ENCODE measurements at places on chromosomes 7 and 10.

GRCh38 chr7:122136078-122136477 lies 8.0 kb downstream of the AASS start:
- DNase-seq = no peak

DNA sequence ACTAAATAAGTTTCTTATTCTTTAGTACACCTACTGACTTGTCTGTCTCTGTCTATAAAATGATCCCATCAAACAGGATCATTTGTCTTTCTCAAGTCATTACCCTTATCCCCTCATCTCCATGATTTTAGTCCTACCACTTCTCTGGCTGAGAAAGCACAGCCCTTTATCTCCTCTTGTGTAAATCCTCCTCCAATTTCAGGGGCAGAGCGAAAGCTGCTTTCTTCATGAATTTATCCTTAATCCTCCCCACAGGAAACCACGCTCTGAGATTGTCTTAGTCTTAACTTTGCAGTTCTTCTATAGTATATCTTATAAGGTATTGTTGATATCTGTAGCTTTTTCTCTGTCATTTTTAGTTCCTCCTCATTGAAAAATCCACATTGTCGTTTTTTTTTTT lies 239.7 kb upstream of the PLXDC2 start:
- no peak for DNase-seq

GRCh38 chr7:66213637-66214036 lies 8.5 kb downstream of the TPST1 start:
- peak; percentile 40 for DNase-seq

DNA sequence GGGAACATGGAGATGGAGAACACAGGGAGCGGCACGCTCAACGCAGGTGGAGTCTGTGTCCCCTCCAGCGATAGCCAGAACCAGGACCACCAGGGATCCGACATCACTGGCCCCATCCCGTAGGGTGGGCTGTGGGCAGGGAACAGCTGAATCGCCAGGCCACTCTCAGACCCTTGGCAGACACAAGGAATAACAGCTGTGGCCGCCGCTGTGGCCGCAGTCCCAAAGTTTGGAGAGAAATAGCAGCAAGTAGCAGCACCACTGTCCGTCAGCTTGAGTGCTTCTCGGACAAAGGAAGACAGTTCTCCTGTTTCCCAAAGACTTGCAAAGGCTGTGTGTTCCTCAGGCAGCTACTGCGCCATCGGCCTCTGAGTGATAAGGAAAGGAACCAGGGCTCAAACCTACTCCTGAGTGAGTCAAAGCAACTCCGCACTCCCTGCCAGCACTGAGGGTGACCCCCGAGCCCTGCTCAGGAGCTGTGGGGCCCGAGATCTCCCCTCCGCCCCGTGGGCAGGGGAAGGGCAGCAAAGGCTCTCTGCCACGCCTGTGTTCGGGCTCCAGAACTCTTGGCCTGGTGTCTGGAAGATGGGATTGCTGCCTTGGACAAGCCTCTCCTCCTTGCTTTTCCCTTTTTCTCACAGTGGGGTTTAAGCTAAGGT lies 82.3 kb upstream of the FAM20C start:
- DNase-seq = no peak

- peak; percentile 39 for DNase-seq
Measured at GRCh38 chr7:42931447-42931833, 534 bp downstream of the PSMA2 start.

DNA sequence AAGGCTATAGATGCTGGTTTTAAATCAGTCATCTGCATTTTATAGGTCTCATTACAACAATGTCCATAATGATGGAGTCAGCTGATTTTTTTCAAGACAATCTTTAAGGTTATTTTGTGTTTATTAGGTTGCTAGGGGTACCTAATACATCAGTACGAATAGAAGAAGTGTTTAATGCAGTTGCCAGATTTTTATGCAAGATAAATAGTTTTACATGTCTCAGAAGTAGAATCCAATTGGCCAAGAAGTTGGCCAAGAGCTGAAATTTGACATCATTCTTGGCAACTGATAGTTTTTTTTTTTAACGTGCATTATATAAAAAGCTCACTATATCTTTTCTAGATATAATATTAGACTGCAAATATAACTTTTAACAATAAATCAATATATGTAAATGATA lies 208.5 kb downstream of the TRIL start:
- no peak for DNase-seq

DNA sequence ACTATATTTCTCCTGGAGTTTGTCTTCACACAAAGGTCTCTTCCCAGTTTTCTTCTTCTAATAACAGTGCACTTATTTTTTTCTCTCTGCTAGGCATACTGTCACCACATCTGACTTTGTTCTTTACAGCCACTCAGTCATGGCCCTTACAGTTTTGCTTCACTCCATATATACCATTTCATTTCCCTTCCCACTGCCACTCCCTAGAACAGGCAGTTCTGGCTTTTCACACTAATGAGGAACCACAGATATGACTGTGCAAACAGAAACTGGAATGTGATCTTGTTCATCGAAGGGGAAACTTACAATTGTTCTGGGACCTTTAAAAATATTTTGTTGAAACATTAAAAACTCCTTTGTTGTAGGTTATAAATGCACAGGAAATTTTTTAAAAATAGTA lies 67.3 kb downstream of the EPDR1 start:
- DNase-seq = no peak

GRCh38 chr7:44489955-44490350 lies 505 bp downstream of the NUDCD3 start:
- peak; percentile 66 for DNase-seq

DNA sequence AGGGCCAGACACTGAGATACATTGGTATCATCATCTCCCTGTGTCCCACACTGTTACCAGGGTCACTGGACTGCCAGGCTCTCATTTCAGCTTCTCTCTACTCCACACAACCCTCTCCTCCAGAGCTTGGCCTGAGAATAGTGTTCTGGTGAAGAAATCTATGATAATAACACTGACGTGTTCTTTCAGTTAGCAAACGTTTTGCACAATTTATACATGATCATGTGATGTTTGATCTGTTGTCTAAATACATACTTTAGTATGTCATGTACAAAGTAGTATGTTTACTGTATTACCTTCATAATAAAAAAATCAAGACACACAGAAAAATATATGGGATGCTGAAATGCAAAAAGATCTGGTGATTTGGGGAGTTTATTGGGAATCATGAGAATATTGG lies 5.0 kb downstream of the SLC16A9 start:
- DNase-seq = no peak

GRCh38 chr7:73342645-73343044 lies 14.7 kb downstream of the FKBP6 start:
- DNase-seq = peak; percentile 54

- no peak for DNase-seq
Measured at GRCh38 chr7:80272560-80273239, 138.1 kb downstream of the GNAI1 start.

- DNase-seq = no peak
Measured at GRCh38 chr7:8133188-8133848, 128.6 kb downstream of the ICA1 start.

GRCh38 chr10:126006906-126007305 lies 110.5 kb downstream of the FANK1 start:
- no peak for DNase-seq

GRCh38 chr7:51327287-51327717 lies 10.7 kb upstream of the COBL start:
- no peak for DNase-seq

- no peak for DNase-seq
Measured at GRCh38 chr10:21820952-21821351, 182.6 kb downstream of the DNAJC1 start.

- DNase-seq = no peak
Measured at GRCh38 chr10:77431209-77431611, 206.4 kb downstream of the KCNMA1 start.

- DNase-seq = no peak
Measured at GRCh38 chr10:66671064-66671463, 254.8 kb upstream of the LRRTM3 start.

GRCh38 chr7:110486549-110486948 lies 604.4 kb upstream of the LRRN3 start:
- DNase-seq = no peak

DNA sequence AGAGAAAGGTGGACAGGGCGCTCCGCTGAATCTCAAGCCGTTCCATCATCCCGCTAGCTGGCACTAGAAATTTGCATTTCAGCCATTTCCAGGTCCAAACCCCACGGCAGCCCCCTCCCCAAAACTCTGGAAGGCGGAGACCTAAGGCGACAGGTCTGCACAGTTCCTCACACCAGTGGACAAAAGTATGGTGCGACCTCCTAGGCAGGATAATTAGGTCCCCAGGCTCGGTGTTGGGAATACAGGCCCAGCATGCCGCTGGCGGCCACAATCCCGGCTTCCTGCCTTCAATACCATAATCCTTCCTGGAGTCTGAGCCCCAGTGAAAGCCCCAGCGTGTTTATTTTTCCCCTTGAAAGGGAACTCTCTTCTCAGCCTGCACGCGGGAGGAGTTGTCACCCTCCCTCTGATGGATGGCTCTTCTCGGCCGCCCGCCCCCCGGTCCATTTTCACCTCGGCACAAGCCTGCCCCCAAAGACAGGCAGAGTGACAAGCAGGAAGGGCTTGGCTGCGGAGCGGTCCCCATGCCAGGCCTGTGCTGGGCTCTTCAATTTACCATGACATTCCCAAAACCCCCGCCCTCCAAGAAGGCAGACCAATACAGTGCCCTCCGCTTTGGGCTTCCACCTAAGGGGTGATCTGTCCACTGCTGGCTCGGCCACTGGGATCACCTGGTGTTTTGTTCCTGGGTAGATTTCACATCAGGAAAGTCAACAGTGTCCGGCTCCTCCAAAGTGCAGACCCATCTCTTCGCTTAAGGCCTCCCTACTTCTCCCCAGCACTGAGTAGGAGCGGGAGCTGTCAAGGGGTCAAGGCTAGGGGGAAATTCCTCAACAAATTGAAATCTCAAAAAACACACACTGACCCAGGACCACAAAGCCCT lies 2.2 kb downstream of the FGFR2 start:
- no peak for DNase-seq

- no peak for DNase-seq
Measured at GRCh38 chr7:101935521-101936141, 118.2 kb downstream of the CUX1 start.

GRCh38 chr7:158028971-158029370 lies 558.7 kb downstream of the PTPRN2 start:
- no peak for DNase-seq

DNA sequence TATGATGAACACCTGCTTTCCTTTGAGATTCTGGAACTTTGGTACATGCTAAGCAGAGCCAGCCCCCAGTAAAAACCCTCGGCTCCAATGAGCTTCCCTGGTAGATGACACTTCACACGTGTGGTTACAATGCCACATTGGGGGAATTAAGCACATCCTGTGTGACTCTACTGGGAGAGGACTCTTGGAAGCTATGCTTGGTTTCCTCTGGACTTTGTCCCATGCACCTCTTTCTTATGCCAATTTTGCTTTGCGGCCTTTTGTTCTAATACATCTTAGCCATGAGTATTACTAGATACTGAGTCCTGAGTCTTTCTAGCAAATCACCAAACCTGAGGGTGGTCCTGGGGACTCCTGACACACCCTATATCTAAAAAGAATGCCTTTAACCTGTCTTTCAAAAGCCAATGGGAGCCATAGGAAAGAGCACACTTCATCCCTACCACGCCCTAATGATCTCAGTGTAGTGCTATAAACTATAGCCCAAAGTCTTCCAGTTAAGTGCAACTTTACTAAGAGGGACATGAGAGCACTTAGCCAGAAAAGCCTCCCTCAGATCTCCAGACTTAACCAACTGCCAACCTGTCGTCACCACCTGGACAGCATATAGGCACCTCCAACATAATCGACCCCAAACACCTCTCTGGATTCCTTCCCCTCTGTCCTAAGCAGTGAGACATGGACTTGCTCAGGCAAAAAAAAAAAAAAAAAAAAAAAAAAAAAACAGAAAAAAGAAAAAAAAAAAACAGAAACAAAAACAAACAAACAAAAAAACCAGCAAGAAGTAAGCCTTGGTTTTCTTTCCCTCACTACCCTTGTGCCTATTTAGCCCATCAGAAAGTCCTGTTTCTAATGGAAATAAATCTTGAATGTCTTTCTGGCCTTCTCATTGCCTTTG lies 37.4 kb downstream of the CCDC6 start:
- DNase-seq = no peak

GRCh38 chr7:131145770-131146169 lies 181.9 kb upstream of the MKLN1 start:
- DNase-seq = no peak

DNA sequence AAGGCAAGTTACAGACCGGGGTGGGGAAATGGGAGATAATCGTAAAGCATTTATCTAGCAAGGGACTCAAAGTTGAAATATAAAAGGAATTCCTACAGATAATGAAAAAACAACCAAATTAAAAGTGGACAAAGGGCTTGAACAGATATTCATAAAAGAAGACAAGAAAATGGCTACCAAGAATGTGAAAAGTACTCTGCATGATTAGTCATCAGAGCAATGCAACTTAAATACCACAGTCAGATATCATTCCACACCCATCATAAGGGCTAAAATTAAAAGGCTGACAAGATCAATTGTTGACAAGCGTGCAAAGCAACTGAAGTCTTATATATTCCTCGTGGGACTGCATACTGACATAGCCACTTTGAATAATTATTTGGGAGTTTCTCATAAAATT lies 124.6 kb upstream of the RSU1 start:
- peak; percentile 59 for DNase-seq

DNA sequence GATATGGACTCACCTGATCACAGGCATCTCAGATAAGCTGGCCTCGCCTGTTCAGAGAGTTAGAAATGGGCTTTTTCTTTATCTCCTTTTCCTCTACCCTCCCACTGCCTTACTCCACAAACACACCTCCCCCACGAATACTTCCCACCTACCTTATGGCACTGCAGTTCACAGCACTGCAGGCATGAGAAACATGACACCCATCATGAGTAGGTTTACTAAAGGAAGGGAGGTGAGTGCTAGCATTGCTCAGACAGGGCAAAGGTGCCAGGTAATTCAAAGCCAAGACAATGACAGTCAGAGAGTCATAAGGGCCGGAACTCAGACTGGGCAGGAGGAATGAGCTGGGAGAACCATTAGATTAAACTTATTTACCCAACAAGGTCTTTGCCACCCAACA lies 220.6 kb downstream of the FAM107B start:
- DNase-seq = no peak

- no peak for DNase-seq
Measured at GRCh38 chr7:155483868-155484325, 26.0 kb downstream of the EN2 start.

- DNase-seq = peak; percentile 15
Measured at GRCh38 chr10:104077247-104077646, 8.4 kb downstream of the COL17A1 start.

DNA sequence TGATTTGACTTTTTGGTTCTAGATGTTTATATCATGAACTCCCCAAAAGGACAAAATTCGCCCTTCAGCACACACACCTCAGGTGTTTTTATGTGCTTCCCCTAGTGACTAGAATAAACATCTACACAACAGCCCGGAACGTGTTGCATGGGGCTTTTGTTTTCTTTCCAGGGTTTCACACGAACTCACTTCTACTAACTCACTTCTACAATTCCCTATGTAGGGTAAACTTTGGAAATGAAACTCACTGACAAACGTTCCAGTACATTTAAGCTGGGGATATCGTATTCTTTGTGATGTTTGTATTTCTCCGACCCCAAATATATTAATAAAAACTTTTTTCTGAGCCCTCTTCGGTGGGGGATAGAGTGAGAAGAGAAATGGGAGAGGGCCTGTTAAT lies 1.4 kb downstream of the TRA2A start:
- DNase-seq = peak; percentile 65

Data from ELR (cell line).